ENCODE measurements at places on chromosomes 2 and 18.

DNA sequence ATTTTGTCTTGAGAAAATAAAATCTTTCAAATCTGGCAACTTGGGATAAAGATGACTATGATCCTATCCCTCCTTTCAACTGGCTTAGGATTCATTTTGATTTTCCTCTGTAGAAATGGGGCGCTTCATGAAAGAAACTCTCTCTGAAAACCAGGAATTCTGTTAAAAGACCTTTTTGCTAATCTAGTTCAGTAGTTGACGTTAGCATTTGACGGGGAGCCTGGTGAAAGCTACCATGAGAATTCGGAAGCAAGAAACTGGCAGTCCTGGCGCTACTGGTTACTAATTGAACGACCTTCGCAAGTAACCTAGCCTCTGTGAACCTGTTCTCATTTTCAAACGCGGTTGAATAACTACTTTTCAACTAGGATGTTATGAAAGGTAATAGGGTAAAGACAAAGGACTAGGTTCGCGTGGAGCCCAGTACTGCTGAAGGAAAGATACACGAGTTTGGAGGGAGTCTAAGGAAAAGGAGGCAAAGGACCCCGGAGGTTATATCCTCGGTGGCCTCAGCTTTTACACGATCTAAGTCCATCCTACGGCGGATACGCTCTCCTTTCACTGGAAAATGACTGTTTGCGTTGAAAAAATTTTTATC, 604 bp upstream of the STK11IP start:
- DNase-seq = no peak

GRCh38 chr18:13800505-13801259, 23.3 kb upstream of the MC5R start:
- DNase-seq = peak; percentile 80

GRCh38 chr2:222915092-222915957, 54.5 kb downstream of the ACSL3 start:
- DNase-seq = no peak

DNA sequence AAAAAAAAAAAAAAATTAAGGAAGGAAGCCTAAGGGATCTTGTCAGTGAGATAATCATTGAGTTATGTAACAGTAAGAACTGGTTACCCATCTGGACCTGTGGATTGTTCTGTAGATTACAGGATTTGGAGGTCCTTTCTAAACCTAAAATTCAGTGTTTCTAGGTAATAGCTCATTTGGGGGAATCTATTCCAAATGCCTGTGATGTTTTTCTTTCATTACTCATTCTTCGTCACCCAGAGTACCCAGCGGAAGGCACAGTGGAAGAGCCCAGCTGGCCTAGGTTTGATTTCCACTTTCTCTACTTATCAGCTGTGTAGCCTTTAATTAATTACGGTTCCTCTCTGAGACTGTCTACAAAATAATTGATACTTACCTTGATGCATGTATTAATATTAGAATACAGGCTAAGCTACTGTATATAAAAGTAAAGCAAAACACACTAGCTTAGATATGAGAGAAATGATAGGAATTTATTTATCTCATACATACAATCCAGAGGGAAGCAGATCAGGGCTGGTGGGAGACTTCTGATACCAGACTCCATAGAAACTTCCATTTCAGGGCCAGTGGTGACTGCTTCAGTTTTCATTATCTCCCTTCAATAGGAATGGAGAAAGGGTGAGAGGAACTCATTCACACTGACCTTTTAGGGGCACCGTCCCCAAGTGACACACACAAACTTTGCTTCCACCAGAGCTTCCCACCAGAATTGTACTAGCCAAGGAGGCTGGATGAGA, 115.8 kb upstream of the NOSTRIN start:
- DNase-seq = no peak

GRCh38 chr2:176104316-176105077, 2.6 kb upstream of the HOXD11 start:
- no peak for DNase-seq

DNA sequence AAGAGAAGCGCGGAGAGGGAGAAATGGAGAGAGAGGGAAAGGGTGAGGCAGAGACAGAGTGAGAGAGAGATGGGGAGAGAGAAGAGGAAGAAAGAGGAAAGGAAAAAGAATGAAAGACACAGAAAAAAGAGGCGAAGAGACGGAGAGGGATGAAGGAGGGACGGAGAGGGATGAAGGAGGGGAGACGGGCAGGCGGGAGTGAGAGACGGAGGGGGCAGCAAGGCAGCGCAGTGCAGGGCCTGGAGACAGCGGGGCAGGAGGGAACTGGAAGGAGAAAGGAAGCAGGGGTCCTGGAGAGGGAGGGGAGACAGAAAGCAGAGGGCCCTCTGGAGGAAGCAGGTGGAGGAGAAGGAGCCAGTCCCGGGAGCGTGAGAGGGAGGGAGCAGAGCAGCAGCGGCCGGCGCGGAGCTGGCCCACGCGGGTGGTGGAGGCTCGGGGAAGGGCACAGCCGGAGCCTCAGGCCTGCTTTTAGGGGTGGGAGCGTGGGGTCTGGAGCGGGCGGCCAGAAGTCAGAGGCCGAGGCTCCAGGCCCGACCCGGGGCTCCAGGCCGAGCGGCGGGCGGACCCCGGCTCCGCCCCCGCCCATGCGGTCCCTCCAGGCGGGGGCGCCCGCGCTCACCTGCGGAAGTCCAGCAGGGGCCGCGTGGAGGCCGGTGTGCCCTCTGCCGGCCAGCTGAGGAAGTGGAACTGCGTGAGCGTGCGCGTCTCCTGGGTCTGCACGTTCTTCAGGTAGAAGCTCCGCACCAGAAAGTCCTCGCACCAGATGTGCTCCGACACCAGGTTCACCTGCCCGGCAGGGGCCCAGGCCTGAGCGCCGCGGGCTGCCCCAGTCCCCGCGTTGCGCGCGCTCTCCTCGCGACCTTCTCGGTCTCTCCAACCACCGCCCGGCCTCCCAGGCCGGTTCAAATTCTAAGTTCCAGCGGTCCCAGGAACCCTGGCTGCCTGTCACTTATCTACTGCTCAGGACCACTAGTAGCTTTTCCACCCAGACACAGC, 14.5 kb downstream of the PTPRN start:
- DNase-seq = peak; percentile 93

GRCh38 chr2:61469424-61470121, 1.3 kb downstream of the USP34 start:
- no peak for DNase-seq

GRCh38 chr2:19504400-19505198, 146.2 kb upstream of the OSR1 start:
- DNase-seq = no peak
